ENCODE measurements at places on chromosomes 13 and 19.
A peak's percentile ranks its signal among the peaks of the same experiment; 100 is the strongest.

- H3K4me3 ChIP-seq: no peak overlapping the region
- peak overlapping the region; percentile 61 for H3K27ac ChIP-seq
- peak; percentile 85 for DNase-seq
Observed at GRCh38 chr13:67023130-67023876, 206.8 kb downstream of the PCDH9 start.

GRCh38 chr13:29115842-29116241 lies 295.7 kb downstream of the MTUS2 start:
- H3K36me3 ChIP-seq: no peaks in the 10 kb centered on the region
- no peak overlapping the region for H3K27ac ChIP-seq
- no peaks in the 10 kb centered on the region for H3K27me3 ChIP-seq
- no peaks in the 10 kb centered on the region for H3K4me1 ChIP-seq

DNA sequence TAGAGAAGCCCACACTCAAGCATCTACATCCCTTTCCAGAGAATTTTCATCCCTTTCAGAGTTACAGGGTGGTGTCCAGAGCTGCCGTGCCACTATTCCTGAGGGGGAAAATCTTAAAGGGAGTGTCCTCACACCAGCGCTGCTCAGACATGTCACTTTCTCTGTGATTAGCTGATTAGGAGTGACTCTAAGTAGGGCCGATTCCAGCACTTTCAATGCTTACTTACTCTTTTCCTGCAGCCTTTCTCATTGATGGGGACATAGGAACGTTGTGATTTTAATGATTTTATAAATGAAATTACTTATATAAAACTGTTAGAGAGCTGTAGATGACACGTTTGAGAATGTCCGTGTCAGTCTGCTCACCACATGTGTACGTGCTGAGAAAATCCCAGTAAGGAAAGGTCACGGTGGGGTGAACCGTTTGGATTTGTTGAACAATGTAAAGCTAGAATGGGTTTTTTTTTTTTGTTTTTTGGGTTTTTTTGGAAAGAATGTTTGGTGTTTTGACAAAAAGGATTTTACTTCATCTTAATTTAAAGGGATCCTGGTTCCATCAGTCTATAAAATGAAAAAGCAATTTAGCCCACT lies 56.6 kb upstream of the SPATA13 start:
- DNase-seq: no peak
- H3K27me3 ChIP-seq: no peaks in the 10 kb centered on the region
- H3K4me3 ChIP-seq: no peak overlapping the region
- H3K27ac ChIP-seq: no peak overlapping the region
- peaks cover 5% of the 10 kb centered on the region for H3K4me1 ChIP-seq
- H3K36me3 ChIP-seq: no peaks in the 10 kb centered on the region

- no peaks in the 10 kb centered on the region for H3K36me3 ChIP-seq
- no peak overlapping the region for H3K4me3 ChIP-seq
- no peak overlapping the region for H3K27ac ChIP-seq
Observed at GRCh38 chr13:91785431-91786119, 387.2 kb downstream of the GPC5 start.
